ENCODE measurements at places on chromosomes 4 and X.

- no peak for DNase-seq
Measured at GRCh38 chrX:114710571-114710970, 126.7 kb downstream of the HTR2C start.

DNA sequence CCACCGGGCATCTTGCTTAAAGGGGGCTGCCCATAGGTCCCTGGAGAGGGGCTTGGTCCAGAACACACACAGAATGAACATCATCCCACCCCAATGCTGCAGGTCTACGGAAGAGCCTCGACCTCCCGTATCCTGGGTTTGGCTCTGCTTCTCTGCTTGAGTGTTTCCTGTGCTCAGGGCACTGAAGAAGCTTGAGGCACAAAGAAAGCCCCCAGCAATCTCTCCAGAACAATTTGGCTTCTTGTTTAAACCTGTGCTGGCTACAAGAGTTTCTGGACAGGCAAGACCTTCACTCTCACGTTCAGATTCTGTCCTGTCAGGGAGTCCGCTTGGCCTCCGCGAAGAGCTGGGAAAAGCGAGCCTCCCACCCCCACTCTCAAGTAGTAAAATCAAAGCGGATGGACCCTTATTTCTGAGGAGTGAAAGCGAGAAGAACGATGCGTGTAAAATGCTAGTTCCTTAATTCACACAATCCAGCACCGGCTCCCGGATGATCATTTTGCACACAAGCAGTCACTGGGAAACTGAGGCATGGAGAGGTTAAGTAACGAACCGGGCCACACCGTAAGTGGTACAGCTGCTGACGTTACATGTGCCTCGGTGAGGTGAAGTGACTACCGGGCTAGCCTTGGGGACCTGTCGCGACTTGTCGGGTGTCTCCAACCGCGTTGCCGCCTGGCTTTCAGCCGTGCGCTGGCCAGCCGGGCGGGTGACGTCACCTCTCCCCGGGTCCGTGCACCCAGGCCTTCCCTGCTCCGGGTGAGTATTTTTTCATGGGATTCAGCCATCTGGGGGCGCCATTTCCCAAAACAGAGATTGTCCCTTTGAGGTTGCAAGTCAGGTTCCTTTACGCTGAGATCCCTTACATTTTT lies 3.1 kb upstream of the SFRP2 start:
- DNase-seq: no peak

DNA sequence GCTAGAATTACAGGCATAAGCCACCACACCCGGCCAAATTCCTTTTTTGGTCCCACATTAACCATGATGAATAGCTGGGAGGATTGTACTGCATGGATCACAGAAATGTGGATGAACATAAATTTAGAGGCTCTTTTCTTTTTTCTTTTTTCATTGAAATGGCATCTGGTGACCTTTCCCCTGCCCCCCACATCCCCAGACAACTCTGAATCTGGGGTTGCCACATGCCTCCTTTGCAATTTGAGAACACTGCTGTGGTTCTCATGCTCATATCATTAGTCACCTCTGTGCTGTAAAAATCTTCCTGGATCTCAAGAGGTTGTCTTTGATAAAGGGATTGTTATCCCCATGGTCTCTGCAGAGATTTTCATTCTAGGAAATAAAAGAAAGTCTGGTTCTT lies 22.8 kb upstream of the FMR1NB start:
- no peak for DNase-seq

DNA sequence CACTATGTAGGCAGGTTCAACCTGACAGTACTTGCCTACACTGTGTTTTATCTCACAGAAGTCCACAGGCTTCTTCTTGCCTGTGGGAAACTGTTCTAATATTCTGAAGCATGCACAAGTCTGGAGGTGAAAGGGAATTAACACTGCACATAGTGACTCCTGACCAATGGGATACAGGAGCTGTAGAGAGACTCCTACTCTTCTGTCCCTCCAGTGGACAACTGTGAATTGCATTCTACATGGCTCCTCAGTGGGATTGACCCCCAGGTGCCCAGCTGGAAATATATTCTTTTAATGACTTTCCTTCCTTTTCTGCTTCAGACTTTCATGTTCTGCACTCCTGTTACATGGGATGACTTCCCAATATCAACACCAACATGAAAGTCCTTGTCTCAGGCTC lies 8.2 kb upstream of the YIPF6 start:
- no peak for DNase-seq

GRCh38 chr4:79281566-79282359 lies 44.1 kb downstream of the NAA11 start:
- no peak for DNase-seq

GRCh38 chr4:105924341-105924740 lies 29.1 kb downstream of the NPNT start:
- no peak for DNase-seq

GRCh38 chr4:69957209-69957608 lies 8.3 kb downstream of the CSN2 start:
- DNase-seq: no peak

DNA sequence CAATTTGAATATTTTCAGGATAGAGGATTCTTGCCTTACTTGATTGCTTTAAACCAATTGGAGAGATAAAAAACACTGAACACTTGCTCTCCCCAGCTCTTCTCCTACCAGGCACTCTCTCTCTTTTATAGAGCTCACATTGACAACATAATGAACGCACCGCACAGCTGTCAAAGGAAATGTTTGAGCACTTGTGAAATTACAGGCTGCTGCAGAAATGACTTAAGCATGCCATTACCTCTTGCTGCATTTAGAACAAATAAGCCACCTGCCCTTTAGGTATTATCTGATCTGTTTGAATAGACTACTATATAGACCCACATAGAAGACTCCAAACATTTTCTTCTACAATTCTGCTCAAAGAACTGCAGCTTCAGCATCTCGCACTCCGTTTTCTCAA lies 227.7 kb downstream of the C4orf33 start:
- DNase-seq: no peak

GRCh38 chr4:185666156-185666555 lies 130.8 kb upstream of the PDLIM3 start:
- no peak for DNase-seq

DNA sequence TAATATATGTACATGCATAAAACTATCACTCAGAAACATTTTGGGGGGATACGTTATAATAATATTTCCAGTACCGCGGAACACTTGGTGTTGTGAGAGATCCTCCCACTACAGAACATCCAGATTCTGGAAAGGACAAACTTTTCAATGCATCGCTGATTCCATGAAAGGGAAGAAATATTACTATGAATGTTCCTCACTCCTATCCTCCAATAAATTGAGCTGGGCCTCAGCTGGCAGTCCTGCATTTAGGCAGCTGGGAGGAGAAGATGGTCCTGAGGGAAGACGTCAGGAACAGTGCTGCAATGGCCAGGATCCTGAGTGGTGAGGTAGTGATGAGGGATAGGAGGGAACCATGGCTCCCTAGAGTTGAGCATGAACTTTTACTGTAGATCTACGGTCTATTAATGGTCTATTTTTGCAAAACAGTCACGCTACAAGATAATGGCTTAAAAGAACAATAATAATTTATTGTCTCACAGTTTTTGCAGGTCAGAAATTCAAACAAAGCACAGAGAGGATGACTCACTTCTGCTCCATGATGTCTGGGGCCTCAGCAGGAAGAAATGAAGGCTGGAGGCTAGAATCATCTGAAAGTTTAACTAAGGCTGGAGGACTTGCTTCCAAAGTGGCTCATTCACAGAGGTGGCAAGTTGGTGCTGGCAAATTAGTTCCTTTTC lies 538.1 kb downstream of the STIM2 start:
- DNase-seq: no peak

GRCh38 chrX:106331606-106332005 lies 163.5 kb downstream of the PWWP3B start:
- no peak for DNase-seq

DNA sequence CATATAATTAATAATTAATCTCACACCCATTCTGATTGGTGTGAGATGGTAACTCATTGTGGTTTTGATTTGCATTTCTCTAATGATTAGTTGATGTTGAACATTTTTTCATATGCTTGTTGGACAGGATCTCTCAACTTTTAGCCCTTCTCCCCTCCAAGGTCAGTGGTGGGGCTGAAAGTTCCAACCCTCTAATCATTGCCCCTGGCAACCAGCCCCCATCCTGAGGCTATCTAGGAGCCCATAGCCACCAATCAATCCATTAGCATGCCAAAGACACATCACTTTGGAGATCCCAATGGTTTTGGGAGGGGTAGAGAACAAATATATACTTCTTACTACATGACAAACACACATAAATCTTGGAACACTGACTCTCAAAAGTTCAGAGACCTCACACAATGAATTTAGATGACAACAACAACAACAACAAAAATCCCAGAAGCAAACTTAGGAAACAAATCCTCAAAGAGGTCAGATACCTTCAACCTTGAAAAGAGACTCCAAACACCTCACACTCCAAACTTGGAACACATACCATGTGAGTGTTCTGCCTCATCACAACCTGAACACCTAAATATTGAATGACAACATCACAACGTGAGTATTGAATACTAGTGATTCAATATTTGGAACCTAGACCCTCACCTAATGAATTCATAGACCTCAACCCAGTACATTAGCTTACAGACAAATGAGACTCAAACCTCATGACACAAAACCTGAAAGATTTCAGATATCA lies 19.0 kb upstream of the PAGE4 start:
- DNase-seq: no peak

- no peak for DNase-seq
Measured at GRCh38 chr4:24659241-24659961, 75.0 kb upstream of the DHX15 start.

DNA sequence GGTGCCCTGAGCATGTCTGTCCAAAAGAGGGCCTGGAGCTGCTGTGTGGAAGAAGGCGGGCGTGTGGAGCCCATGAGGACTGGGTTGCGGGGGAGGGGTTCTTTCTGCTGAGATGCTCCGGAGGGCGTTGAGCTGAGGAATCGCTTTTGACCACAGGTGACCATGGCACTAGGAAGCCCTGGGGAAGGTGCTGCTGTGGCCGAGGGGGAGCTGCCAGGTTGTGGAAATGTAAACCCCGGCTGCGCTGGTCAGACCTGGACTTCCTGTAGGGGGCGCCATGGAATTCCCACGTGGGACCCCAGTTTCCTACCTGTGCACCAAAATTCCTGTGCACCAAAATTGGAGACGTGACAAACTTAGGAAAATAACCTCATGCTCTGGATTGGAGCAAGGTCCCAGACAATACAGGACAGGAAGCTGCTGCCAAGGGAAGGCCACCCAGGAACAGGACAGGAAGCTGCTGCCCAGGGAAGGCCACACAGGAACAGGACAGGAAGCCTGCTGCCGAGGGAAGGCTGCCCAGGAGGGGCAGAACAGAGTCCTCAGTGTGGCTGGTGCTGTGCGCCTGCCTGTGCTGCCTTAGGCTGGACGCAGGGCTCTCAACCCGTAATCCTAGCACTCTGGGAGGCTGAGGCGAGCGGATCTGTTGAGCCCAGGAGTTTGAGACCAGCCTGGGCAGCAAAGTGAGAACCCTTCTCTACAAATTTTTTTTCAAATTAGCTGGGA lies 28.4 kb upstream of the UVSSA start:
- DNase-seq: no peak

GRCh38 chr4:23266401-23266800 lies 573.7 kb downstream of the GBA3 start:
- no peak for DNase-seq

GRCh38 chrX:54484666-54485065 lies 11.4 kb downstream of the FGD1 start:
- no peak for DNase-seq

GRCh38 chrX:2516623-2517022 lies 15.8 kb upstream of the DHRSX start:
- DNase-seq: no peak

- no peak for DNase-seq
Measured at GRCh38 chr4:89915937-89916336, 21.3 kb downstream of the MMRN1 start.

- DNase-seq: no peak
Measured at GRCh38 chr4:182549356-182549755, 306.2 kb downstream of the TENM3 start.

DNA sequence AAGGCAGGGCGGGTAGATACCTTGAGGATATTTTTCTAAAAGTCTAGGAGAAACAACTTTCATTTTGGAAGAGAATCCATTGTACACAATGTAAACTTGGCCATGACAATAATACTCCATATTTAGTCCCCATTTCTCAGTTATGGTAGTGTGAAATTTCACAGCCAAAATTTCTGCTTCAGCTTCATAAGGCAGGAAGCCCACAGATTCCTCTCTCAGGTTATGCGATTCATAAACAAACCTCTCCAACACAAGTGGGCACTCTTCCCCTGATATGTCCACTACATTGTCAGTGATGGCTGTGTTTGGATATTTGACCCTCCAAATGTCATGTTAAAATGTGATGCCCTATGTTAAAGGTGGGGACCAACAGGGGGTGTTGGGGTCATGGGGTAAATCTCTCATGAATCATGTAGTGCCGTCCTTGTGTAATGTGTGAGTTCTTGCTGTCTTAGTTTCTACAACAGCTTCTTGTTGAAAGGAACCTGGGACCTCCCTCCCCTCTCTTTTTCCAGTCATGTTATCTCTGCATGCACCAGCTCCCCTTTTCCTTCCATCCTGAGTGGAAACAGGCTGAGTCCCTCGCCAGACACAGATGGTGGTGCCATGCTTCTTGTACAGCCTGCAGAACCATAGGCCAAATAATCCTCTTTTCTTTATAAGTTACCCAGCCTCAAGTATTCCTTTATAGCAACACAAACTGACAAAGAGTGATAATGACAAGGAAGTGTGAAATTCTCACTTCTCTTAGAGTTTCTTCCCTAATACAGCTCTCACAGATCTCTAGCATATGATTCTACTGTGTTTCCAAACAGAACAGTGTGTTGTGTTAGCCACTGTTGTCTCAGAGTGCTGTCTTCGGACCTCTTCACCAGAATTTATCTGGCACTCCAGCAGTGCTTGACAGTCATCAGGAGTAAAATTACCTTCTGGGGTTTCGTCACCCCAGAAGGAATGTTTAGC lies 598.4 kb upstream of the GNPDA2 start:
- DNase-seq: no peak

DNA sequence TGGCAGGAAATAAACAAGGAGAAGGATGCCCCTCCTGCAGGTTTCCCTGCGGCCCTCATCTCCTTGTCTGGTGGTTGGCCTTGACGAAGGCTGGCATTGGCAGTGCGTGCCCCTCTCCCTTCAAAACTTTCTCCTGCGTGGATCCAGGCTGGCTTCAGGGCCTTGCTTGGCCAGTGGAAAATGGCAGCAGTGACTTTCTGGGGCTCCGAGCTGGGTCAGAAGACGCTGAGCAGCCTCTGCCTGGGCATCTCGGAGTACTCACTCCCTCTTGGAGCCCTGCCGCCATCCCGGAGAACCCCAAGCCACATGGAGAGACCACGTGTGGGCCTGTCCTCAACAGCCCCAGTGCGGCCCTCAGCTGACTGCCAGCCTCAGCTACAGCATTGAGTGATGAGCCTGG lies 39.5 kb downstream of the ADRA2C start:
- no peak for DNase-seq

- DNase-seq: no peak
Measured at GRCh38 chr4:87895964-87896621, 63.3 kb downstream of the MEPE start.

- no peak for DNase-seq
Measured at GRCh38 chr4:165867961-165868360, 5.1 kb upstream of the TLL1 start.

GRCh38 chrX:13309631-13310030 lies 10.2 kb downstream of the ATXN3L start:
- DNase-seq: no peak

Data from T-helper 22 cell (primary cell).